ENCODE measurements at places on chromosomes 11 and 22.
A peak's percentile ranks its signal among the peaks of the same experiment; 100 is the strongest.

- DNase-seq: no peak
Observed at GRCh38 chr22:31083923-31084810, 3.0 kb downstream of the SMTN start.

DNA sequence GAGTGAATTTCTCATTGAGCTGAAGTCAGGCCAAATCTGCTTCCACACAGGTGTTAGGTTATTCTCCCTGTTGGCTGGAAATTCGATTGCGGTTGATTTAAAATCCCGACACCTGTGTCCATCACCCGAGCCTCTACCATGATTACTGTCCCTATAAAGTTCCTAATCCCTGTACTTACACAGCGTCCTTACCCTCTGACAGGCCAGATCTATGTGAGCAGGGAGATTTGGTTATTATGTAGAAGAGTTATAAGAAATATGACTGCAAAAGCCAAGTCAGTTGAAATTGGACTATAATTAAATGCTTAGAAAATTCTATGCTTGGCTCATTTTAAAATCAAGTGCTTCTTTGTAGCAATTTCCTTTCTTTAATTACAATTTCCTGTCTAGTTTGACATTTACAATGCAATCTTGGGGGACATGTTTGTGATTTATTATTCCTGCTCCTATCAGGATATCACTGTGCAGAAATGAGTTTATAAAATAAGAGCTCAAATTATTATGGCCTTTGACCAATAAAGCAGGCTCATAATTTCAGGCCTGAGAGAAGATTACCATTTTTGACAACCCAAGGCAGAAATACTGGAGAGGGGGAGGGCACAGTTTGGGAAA, 32.5 kb upstream of the LMO1 start:
- DNase-seq: no peak

DNA sequence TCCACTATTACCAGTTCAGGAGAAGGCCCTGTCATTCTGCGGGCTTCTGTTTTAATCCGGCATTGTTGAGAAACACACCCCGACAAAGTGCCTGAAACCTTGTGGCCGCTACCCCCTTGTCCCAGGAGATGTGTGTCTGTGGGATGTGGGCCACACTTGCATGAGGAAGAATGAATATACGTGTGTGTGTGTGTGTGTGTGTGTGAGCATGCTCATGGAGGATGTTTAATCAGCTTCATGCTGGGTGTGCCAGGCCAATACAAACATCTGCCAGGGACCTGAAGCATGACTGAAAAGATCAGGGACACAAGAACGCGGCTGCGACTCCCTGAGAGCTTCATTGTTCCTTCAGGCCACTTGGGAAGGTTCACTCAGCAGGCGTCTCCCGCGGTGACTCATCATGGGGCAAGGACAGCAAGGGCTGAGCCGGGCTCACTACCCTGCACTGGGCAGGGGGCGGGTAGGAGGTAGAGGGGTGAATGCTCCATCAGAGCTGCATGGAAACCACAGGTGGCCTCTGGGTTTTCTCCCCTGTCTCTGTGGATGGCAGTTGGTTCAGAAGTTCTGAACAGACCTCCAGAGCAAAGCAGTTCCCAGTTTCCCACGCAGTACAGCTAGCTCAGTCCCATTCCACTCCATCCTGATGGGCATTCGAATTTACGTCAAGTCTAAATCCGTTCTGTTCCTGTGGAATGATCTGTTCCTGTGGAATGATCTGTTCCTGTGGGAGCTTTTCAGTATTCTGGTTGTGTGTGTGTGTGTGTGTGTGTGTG, 7.0 kb upstream of the MALAT1 start:
- peak; percentile 82 for DNase-seq

GRCh38 chr11:17779861-17780594, 45.4 kb downstream of the KCNC1 start:
- DNase-seq: no peak

DNA sequence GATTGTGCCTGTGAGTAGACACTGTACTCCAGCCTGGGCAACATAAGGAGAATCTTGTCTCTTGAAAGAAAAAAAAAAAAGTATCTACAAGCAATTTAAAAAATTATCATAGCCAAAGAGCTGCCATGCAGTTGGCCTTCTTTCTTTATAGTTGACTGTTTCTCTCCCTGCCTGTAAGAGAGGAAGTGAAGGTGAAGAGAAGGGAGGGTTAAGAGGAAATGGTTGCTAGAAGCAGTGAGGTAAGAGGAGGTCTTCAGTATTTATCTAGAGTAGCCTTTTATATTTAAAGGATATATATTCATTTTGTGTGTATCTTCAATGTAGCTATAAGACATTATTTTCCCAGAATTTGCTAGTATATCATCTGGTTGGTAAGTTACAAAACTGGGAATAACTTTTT, 217.9 kb downstream of the TMEM135 start:
- no peak for DNase-seq

DNA sequence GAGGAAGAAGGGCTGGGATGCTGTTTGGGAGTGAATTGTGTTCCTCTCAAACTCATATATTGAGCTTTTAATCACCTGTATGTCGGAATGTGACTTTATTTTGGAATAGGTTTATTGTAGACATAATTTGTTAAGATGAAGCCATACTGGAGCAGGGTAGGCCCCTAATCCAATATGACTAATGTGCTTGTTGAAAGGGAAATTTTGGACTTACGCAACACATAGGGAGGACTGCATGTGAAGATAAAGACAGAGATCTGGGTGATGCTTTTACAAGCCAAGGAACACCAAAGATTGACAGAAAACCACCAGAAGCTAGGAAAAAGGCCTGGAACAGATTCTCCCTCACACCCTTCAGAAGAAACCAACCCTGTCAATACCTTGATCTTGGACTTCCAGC, 43.2 kb upstream of the OVCH2 start:
- no peak for DNase-seq

DNA sequence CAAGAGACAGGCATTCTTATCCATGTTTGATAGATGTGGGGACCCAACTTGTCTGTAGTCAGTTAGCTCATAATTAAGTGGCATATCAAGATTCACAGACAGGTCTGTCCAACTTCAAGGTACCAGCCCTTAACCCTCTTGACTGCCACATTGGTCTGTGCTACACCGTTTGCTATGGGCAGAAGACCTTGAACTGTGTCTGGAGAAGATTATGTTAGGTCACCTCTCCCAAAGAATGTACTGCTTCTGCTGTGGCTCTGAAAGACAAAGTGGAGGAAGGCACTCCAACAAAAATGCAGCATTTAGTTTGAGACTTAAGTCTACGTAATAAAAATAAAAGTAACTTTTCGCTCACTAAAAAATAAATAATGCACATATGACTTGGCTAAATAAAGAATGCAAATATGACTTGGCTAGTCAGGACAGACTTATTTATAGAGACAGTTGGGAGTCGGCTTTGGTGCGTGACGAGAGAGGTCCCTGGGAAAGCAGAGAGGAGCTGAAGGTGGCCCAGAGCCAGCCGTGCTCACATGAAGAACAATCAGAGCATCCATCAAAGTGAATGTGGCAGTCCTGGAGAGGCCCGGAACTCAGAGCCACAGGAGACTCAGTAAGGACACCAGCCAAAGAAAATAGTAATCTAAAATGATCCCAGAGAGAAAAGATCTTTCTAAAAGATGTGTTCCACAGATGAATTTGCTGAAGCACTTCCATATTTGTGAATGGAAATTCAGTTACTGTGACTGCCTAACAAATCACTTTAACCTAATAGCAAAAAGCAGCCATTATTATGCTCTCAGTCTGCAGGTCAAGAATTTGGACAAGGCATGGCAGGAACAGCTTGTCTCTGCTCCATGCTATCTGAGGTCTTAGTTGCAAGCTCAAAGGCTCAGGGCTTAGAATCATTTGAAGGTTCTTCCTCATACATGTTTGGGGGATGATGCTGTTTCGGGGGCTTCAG, 35.0 kb downstream of the CWC15 start:
- no peak for DNase-seq

DNA sequence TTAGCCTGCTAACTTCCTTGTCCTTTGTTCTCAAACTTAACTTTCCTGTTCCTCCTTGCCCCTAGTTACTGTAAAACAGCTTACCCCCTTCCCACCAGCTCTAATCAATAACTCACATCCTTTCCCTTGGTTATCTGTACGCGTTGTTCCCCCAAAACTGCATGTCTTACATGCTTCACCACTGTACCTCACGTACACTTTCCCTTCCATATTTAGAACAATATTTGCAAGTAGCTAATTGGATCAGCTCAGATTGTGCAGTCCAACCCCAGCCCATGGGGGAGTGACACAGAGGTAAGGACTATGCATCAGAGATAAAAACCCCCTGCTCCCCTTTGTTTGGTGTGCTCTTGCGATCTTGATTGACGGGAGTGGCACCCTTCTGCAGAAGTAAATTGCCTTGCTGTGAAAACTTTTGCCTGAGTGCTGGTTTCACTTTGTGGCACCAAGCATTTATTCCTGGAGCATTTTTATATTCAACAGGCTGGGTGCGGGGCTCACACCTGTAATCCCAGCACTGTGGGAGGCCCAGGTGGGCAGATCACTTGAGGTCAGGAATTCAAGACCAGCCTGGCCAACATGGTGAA, 30.9 kb downstream of the MIF start:
- DNase-seq: no peak

DNA sequence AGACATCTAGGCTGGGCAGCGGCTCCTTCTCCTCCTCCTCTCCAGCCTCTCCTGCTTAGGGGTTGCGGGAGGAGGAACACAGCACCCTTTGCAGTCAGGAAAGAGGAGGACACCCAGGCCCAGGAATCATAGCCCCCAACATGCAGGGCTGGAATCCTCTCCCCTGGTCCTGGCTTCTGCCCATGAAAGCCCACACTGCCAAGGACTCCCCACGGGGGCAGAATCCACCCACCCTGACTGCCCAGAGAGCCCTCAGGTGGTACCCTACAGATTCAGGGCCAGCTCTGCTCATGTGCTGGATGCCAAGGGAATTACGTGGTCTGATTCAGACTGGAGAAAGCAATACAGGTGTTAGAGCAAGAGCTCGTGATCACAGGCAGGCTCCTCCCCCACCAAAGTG, 4.5 kb downstream of the ESS2 start:
- DNase-seq: no peak

DNA sequence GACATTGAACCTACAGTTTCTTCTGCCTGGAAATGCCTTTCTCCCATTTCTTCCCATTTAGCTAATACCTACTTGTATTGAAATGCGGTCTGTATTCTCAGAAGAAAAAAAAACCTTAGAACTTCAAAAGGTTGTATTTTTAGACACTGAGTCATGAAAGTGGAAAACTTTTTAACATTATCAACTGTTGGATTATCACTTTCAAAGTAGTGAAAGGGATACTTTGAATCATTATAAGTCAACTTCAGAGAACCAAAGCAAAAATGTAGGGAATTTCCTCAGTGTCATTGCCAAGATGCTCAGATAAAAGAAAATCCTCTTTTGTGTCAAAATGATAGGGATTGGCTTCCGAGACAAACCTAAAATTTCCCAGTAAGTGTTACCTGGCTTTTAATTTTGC, 6.6 kb downstream of the HOATZ start:
- DNase-seq: no peak

DNA sequence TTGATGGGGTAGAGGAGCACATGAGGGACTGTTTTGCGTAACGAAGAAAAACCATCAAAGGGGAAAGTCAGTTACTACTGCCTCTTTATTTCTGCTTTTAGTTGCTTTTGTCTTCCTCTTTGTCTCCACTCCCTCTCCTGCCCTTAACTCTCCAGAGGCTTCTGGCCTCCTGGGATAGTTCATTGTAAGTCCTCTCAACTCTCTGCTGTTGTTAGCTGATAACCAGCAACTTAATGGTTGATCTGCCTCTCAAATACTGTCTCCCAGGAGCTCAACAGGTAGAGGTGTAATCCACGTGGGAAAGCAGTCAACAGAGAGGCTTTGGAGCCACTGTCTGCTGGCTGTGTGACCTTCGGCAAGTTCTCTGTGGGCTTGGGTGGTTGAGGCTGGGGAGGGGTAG, 47.3 kb downstream of the CCDC81 start:
- no peak for DNase-seq

DNA sequence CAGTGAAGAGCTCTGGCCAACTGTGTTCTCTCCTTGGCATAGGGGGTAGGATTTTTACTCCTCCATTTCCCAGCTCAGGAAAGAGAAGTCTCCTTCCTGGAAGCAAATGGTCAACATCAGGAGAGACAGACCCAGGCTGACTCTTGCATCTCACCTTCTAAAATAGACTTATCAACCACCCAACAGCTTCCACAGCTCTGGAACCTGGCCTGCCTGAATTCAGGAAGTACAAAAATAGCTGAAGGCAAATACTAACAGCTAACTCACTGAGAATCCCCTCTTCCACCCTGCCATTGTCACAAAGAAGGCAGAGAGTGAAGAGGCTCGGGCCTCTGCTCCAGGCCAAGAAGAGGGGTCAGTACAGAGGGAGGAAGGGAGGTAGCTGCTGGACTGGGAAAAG, 213.6 kb downstream of the NXPE2 start:
- DNase-seq: no peak

DNA sequence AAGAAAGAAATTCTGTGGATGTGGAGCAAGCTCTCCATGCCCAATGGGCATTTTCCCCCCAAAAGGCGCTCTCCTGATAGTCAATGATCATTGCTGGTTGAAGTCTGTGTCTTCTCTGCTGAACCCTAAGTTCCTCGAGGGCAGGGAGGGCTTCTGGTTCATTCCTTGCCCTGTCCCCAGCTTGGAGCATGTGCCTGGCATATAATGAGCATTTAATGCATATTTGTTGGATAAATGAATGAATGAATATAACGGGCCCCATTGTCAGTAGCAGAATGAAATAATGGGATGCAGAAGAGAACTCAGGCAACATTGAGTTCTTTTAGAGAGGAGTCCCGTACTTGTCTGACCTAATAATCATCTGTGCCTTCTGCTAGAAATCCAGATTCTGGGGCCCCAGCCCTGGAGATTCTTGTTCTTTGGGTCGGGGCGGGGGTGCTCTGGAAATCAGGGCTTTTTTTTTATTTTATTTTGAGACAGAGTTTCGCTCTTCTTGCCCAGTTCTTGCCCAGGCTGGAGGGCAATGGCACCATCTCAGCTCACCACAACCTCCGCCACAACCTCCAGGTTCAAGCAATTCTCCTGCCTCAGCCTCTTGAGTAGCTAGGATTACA, 64.4 kb downstream of the CD82 start:
- DNase-seq: no peak

DNA sequence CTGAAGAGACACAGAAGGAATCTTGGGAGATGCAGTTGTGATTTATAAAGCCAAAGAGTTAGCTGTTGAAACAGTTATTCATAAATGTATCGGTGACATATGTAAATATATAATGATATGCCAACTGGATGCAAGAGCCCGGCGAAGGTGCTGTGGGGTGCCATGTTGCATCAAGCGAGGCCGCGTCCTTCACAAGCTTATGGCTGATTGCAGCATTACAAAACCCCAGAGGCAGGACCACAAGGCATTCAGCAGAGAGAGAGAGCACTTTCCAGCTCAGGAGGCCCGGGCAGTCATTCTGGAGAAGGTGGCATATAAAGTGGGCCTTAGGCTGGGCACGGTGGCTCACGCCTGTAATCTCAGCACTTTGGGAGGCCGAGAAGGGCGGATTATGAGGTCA, 65.6 kb downstream of the LARGE1 start:
- no peak for DNase-seq

DNA sequence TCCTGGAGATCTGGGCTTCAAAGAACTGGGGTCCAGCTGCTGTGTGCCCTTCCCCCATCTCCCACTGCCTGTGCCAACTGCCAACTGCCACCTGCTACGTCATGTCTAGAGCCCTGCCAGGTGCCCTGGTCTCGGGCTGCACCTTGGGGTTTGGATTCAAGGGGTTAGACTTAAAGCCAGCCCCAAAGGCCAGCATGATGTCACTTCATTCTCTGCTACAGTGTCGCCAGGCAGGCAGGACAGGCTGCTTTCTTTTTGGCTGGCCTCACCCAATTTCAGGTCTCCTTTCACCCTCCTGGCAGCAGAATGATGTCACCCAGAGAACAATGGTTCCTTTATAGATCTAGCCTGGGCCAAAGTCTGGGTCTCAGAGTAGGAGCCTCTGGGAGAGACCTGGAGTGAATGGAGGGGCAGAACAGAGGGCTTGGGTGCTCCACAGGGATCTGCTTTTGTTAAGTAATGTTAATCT, 79.5 kb upstream of the CRYBB3 start:
- peak; percentile 42 for DNase-seq
